ENCODE measurements at places on chromosomes 12 and 14. TPM values are rescaled to one million over a fixed set of nuclear protein-coding genes. Genes with fewer than 3 reads are reported as not detected.

DNA sequence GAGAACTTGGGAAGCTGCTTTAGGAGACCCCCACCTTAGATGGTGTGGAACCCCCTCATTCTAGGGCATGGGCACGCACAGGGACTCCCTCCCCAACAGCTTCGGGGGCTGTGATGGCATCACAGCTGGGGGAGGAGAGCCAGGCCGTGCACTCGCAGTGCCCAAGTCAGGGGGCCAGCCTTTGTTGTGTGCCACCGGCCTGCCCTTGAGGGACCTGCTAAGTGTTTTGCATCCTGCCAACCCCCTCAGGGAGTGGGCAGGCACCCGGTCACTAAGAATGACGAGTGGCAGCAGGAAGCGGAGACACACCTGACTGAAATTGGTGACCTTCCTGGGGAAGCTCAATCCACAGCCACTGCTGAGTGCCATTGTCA lies 334.9 kb upstream of the SFSWAP start:
- H3K4me3 ChIP-seq: no peak overlapping the region
- no peak overlapping the region for H3K27ac ChIP-seq
- peak; percentile 48 for DNase-seq
- peaks cover 15% of the 10 kb centered on the region for H3K27me3 ChIP-seq
- H3K36me3 ChIP-seq: no peaks in the 10 kb centered on the region
- H3K4me1 ChIP-seq: no peaks in the 10 kb centered on the region

SOAT2 gene
- total RNA-seq: not detected

DNA sequence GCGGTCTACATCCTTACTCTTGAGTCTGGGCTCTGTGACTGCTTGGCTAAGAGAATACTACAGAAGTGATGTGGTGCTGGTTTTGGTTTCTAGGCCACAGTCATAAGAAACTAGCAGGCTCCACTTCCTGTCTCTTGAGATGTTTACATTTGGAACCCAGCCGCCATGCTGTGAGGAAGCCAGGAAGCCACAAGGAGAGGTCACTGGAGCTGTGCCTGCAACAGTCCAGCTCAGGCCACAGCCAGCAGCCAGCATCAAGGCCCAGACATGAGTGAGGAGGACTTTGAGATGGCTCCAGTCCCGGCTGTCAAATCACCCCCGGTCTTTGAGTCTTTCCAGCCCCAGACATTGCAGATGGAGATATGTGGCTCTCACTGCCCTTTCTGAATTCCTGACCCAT lies 12.9 kb upstream of the FAM181A start:
- no peak for DNase-seq
- no peaks in the 10 kb centered on the region for H3K4me1 ChIP-seq
- no peak overlapping the region for H3K27ac ChIP-seq

GRCh38 chr14:71721791-71722190 lies 210.4 kb upstream of the RGS6 start:
- no peak overlapping the region for H3K27ac ChIP-seq
- no peaks in the 10 kb centered on the region for H3K27me3 ChIP-seq
- no peaks in the 10 kb centered on the region for H3K4me1 ChIP-seq
- DNase-seq: no peak
- peaks cover 15% of the 10 kb centered on the region for H3K36me3 ChIP-seq

OAS1 gene
- total RNA-seq: 60.0 TPM

GRCh38 chr14:89283327-89284060 lies 133.5 kb downstream of the FOXN3 start:
- no peak overlapping the region for H3K27ac ChIP-seq
- no peaks in the 10 kb centered on the region for H3K4me1 ChIP-seq
- no peak overlapping the region for H3K4me3 ChIP-seq
- no peaks in the 10 kb centered on the region for H3K27me3 ChIP-seq
- peaks cover 14% of the 10 kb centered on the region for H3K36me3 ChIP-seq

- H3K36me3 ChIP-seq: no peaks in the 10 kb centered on the region
- H3K4me1 ChIP-seq: no peaks in the 10 kb centered on the region
- DNase-seq: no peak
- H3K27ac ChIP-seq: no peak overlapping the region
- no peaks in the 10 kb centered on the region for H3K27me3 ChIP-seq
Observed at GRCh38 chr12:79522989-79523386, 167.8 kb downstream of the PAWR start.

DYRK2 gene
- 15.5 TPM for total RNA-seq

DNA sequence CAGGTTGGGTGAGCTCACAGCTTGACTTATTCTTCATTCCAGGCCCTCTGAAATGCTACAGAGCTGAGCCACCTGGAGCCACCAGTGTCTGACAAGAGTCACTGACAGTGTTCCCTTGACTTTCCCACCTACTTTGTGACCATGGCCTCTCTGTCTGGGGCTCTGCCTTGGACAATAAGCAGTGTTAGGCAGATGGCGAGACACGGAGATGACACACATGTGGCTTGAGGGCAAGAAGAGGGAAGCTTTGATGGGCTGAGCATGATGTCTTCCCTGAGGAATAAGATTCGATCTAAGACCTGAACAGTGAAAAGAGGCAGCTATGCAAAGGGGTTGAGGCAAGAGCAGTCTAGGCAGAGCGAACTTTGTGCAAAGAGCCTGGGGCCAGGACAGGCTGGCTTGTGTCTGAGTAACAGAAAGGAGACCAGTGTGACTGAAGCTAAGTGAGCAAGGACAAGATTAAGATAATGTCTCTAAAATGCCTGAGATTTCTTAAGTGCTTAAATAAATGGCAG lies 105.5 kb downstream of the NUAK1 start:
- no peak overlapping the region for H3K4me3 ChIP-seq
- H3K27ac ChIP-seq: no peak overlapping the region
- no peaks in the 10 kb centered on the region for H3K36me3 ChIP-seq

KLRC1 gene
- 2.5 TPM for total RNA-seq

DNA sequence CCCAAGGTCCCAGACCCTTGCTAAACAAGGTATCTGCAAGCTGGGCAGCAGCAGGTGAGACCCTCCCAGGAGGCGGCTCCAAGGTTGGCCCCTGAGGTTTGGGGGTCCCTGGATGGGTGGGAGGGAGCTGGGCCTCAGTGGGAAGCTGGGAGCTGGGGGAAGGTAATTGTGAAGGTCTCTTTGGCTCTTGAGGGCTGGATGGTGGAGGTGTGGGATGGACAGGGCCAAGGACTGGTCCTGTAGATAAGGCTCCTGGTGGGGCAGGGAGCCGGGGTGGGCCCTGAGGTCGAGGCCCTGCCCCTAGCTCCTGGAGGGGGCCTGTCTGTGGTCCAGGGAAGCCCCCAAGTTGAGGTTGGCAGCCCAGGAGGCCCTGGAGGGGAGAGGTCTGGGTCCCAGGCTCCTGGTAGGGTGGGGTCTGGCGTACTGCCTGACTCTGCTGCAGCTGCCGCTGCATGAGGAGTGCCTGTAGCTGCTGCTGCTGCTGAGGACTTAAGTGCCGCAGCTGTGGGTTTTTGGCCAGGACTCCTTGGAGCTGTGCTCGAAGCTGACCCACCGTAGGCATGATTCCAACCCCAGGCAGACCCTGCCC lies 13.1 kb upstream of the PRKAG1 start:
- no peak overlapping the region for H3K4me3 ChIP-seq
- H3K4me1 ChIP-seq: peaks cover 4% of the 10 kb centered on the region
- no peaks in the 10 kb centered on the region for H3K27me3 ChIP-seq
- no peak for DNase-seq
- H3K36me3 ChIP-seq: peaks cover 88% of the 10 kb centered on the region

GRCh38 chr12:65742018-65743010 lies 82.0 kb upstream of the HMGA2 start:
- no peaks in the 10 kb centered on the region for H3K4me1 ChIP-seq
- H3K36me3 ChIP-seq: no peaks in the 10 kb centered on the region
- DNase-seq: no peak

CLECL1 gene
- 3.4 TPM for total RNA-seq

DNA sequence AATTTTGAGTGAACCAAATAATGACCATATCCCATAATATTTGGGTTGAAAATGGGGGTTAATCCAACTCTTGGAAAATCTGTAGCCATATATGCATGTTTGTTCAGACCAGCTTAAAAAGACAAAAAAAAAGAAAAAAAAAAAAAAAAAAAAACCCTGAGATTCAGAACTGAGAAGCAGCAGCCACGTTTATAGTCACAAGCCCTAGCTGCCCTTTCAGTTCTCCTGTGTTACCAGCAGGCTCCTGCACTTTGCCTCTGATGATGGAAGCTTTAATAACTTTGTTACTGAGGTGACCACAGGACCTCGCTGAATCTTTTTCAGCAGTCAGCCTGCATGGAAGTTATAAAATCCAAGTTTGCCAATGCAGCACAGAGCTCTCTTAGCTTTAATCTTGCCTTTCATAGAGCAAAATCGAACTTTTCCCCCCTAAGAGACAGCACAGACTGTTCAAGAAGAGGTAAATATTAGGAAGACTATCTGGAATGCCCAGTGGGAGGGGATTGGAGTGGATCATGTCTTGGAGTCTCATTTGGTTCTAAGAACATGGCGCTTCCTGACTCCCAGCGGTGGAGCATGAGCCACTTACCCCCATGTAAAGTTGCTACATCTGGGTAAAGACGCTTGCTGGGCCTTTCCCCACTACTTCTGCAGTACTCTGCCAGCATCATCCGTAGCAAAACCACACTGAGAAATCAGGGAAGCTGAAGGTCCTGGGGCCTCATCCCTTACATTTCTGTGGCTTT lies 20.6 kb downstream of the GNG2 start:
- no peaks in the 10 kb centered on the region for H3K4me1 ChIP-seq
- no peaks in the 10 kb centered on the region for H3K27me3 ChIP-seq
- no peaks in the 10 kb centered on the region for H3K36me3 ChIP-seq
- no peak overlapping the region for H3K27ac ChIP-seq

DAD1 gene
- 184 TPM for total RNA-seq

ANO2 gene
- total RNA-seq: 36.8 TPM

- DNase-seq: no peak
- H3K27ac ChIP-seq: no peak overlapping the region
- H3K4me1 ChIP-seq: no peaks in the 10 kb centered on the region
- no peak overlapping the region for H3K4me3 ChIP-seq
- H3K27me3 ChIP-seq: no peaks in the 10 kb centered on the region
Observed at GRCh38 chr14:72387726-72388125, 455.5 kb downstream of the RGS6 start.

RSRC2 gene
- 63.8 TPM for total RNA-seq

SIX6 gene
- total RNA-seq: not detected

Measured in upper lobe of right lung (tissue), 1 donor.